ENCODE measurements at places on chromosomes 12 and 14.

GRCh38 chr14:75249251-75249957, 29.2 kb upstream of the FOS start:
- peak; percentile 82 for DNase-seq

GRCh38 chr12:112781767-112782166, 9.8 kb upstream of the RPH3A start:
- DNase-seq = no peak

- DNase-seq = no peak
Observed at GRCh38 chr12:61574339-61574738, 685.9 kb upstream of the USP15 start.

- no peak for DNase-seq
Observed at GRCh38 chr12:58711974-58712373, 208.3 kb downstream of the LRIG3 start.

DNA sequence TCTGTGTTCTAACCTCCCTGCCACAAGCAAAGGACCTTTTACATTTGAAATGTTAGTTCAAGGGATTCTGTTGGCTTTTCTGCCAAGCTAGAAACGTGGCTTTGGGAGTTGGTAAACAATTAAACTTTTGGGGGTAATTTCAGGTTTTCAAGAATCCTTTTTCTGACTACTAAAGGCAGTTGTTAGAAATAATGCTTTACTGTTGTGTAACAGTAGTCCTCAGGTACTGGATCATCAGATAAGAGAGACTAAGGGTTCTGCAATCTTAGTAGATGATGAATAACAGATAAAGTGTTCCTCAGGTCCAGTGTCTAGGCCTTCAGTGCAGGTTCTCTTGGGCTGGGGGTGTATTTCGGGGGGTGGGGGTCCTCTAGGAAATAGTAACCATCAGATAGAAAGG, 192.3 kb downstream of the SYNE2 start:
- DNase-seq = no peak

GRCh38 chr12:117054279-117054678, 44.9 kb downstream of the TESC start:
- DNase-seq = no peak

GRCh38 chr14:54610051-54610977, 43.4 kb downstream of the SAMD4A start:
- DNase-seq = no peak

DNA sequence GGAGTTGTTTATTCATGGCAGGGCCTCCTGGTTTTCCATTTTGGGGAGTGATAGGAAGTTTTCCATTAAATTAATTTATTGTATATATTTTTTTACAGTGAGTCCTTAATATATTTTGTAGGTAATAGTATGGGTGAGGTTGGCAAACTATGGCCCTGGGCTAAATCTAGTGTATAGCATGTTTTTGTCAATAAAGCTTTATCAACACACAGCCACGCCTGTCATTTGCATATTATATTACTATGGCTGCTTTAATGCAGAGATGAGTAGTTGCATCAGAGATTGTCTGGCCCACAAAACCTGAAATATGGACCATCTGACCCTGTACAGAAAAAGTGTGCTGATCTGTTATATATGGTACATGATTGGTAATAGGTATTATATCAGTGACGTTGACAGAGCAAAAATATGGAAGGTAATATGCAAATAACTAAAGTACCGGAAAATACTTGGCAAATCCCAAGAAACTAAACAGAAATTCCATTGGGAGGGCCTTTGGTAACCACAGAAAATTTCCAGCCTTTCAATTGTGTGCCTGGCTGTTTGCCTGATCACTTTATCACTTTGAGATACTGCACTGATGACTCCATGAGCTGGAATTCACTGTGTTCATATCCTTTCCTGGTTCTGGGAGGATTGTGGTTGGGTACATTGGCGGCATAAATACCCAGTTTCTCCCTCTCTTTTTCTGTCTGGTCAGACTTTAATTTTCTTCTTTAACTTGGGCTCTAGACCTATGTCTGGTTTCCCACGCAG, 61.7 kb upstream of the RFLNA start:
- DNase-seq = no peak

DNA sequence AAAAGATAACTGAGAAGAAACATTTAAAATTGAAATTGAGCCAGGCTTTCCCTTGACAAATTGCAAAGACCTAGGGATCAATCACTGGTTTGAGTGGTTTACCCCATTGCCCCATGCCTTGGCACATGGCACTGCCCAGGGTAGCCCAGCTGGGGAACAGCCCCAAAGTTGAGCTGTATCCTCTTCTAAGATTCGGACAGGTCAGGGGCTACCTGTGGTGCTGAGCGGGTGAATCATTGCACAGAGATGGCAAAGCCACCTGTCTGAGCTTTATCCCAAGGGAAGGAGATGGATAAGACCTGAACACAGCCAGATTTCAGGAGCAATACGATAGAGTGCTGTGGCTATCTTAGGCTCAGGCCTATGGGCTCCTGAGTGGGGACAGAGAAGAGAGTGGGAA, 7.0 kb downstream of the IFI27L2 start:
- no peak for DNase-seq

GRCh38 chr14:22105006-22105623, 431.5 kb upstream of the OR4E1 start:
- no peak for DNase-seq

DNA sequence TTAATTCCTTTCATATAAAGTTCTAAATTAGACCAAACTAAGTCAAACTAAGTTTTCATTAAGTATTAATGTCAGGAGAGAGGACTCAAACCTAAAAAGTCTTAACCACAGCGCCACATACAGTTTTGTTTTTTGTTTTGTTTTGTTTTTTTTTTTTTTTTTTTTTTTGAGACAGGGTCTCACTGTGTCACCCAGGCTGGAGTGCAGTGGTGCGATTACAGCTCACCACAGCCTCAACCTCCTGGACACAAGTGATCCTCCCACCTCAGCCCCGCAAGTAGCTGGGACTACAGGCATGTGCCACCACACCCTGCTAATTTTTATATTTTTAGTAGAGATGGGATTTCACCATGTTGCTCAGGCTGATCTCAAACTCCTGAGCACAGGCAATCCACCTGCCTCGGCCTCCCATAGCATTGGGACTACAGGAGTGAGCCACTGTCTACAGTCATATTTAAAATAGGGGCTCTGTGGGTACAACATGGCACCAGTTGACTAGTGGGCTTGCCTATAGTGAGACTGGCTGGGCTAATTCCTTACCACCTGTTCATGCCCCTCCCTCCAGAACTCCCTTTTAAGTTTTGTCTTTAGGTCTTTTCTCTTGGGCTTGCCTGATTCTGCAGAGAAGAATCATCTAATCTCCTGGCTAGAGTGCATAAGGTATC, 110.2 kb downstream of the PPP2R5E start:
- DNase-seq = no peak

DNA sequence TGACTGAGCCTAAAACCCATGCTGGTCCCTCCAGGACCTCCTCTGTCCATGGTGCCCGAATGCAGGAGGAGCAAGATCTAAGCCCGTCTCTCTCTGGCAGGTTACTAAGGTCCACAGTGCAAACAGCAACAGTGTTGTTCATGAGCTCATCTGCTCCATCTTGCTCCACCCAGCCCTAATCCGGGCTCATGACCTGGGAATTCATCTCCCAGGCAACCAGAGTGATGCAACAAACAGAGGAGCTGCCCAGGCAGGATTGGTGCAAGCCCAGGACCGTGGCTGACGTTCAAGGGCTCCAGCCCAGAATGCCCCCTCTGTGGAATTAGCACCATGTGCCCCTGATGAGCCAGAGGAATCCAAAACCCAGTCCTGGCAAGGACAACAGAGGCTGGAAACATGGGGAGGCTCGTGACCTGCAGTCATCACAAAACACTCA, 29.9 kb downstream of the HSPB8 start:
- no peak for DNase-seq

DNA sequence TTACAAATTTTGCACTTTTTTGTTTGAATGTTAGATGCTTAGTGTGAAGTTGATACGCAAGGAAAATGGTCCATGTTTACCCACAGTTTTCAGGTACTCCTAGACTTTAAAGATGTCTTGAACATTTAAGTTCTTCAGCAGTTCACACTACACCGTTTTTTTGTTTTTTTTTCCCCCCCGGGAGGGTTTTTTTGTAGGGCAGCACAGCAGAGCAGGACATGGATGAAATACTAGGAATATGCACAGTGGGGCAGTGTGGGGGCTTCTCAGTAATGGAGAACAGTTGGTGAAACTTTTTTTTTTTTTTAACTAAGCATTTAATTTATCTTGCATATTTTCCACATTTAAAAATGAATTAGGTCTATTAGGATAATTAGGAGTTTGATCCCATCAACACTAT, 4.9 kb downstream of the RAN start:
- no peak for DNase-seq

DNA sequence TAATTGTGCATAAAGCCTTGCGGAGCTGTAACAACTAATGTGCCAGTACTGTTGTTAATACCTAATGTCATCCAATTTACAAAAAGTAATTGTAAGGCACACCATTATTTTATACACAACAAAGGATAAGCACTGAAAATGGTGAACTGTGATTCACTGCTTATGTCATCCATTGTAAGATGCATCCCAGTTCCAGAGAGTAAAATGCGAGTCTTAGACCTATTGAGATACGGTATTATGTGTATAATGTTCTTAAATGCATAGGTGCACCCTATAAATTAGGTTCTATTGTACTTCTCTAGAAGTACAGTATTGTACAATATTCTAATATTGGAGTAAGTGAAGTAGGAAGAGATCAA, 406 bp downstream of the PARP2 start:
- DNase-seq = no peak

- DNase-seq = no peak
Observed at GRCh38 chr12:86917121-86917520, 660.9 kb upstream of the MGAT4C start.

DNA sequence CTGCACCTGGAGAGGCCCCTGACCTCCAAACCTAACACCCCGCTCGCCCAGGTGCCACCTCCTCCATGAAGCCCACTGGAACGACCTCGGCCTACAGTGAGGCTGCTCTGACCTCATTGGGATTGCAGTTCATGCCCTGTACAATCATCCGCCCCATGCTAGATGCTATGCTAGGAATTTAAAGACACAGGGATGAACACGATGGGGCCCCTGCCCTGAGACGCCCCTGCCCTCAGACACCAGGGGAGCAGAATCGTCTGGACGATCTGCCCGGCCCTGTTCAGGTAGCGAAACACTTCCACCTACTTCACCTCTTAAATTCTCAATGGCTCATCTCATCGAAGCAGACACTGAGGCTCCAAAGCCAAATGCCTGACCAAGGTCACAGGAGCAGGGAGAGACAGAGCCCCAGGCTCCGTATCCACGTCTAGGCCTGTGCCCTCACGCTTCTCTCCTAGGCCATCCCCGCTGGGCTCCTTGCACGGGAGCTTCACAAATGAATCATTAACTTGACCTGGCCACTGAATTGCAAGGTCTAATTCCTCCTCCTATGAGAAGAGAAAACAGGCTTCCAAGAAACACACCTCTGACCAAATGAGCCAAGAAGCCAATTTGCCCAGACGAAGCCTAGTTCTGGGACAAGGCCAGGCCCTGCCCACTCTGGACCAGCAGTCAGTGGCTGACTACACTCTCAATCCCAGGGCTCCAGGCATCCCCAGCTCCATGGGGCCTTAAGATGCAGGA, 35.2 kb downstream of the SCARB1 start:
- no peak for DNase-seq

- no peak for DNase-seq
Observed at GRCh38 chr12:59431266-59431665, 164.6 kb upstream of the SLC16A7 start.

DNA sequence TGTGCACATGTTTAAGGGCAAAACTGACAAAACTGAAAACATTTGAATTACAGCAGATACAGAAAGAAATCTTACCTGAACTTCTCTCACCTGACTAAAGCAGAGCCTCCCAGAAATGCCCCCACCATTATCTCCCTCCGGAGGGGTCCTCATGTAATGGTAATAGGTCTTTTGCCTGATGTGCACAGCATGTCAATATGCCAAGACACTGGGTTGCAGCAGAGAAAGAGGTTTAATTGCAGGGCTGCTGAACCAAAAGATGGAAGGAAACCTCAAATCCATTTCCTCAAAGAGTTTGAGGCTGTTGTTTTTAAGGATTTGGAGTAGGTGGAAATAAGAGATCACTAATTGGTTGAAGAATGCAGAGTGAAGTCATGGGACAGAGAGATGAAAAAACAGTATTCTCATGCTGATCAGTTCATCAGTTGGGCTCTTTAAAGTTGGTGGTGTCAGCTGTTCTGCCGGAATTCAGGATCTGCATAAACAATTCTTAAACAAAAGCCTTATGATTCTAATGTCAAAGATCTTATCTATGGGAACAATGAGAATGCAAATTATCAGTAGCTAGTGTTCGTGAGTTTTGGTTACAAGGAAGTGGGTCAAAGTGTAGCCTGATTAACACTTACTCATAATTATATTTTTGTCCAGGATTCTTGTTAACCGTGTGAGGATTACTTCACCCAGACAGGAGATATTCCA, 18.2 kb downstream of the ANG start:
- DNase-seq = no peak

DNA sequence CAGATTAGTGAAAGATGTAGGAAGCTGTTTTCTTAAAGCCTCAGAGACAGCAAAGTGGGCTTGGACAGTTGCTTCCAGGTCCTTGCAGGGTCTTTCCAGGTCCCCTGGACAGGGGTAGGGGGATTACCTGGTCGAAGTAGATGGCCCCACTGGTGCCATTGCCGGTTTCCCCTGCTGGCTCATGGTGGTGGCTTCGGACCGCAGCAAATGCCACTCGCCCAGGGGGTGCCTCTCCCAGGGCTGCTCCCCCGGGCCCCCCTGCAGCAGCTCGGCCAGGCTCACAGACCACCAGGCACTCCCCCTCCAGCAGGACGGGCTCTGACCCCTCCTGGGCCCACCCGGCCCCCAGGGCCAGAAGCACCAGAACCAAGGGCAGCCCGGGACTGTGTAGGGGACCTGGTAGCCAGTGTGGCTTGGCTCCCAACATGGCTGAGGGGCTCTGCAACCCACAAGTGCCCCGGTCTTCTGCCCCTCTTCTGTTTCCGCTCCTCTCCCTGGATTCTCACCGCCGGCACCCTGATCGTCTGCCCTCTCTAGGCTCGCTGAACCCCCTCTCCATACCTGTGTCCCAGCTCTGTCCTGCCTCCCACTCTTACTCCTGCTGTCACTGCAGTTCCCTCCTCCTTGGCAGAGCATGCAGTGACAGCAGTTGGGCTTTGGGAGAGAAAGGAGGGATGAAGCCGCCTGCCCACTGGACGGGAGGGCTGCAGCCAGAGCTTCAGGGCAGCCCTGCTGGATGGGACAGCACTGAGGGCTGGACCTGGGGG, 657 bp downstream of the CBLN3 start:
- DNase-seq = no peak

GRCh38 chr12:40013292-40013691, 92.6 kb downstream of the SLC2A13 start:
- no peak for DNase-seq
